H9 (cell line): ENCODE measurements at places on chromosomes 7 and 10. TPM values are rescaled to one million over a fixed set of nuclear protein-coding genes. Genes with fewer than 3 reads are reported as not detected.

GRCh38 chr7:13651167-13651566, 338.3 kb downstream of the ETV1 start:
- no peak overlapping the region for H3K4me3 ChIP-seq
- no peaks in the 10 kb centered on the region for H3K27me3 ChIP-seq
- no peak overlapping the region for H3K27ac ChIP-seq
- H3K36me3 ChIP-seq: no peaks in the 10 kb centered on the region; the same call in 2 of the 3 replicates

CABCOCO1 gene
- total RNA-seq: not detected in 2 replicates

DNA sequence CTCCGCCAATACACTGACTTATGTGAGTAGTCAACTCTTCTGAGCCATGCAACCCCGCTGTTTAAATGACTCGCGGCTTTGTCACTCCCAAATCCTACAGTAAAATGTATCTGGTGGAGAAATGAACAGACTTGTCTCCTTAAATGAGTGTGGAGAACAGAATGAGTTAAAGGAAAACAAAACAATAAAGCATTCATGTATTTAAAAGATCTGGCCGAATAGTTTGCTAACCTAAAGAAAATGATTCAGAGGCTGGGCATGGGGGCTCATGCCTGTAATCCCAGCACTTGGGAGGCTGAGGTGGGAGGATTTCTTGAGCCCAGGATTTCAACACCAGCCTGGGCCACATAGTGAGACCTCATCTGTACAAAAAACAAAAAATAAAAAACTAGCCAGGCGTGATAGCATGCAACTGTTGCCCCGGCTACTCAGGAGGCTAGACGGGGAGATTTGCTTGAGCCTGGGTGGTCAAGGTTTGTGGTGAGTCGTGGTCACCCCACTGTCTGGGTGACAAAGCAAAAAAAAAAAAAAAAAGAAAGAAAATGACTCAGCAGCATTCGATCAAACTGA, 86.5 kb upstream of the PFKP start:
- DNase-seq: no peak
- no peaks in the 10 kb centered on the region for H3K27me3 ChIP-seq
- no peak overlapping the region for H3K4me3 ChIP-seq
- no peaks in the 10 kb centered on the region for H3K4me1 ChIP-seq
- H3K36me3 ChIP-seq: no peaks in the 10 kb centered on the region
- no peak overlapping the region for H3K27ac ChIP-seq

GRCh38 chr7:4655311-4655710, 26.8 kb upstream of the FOXK1 start:
- H3K27me3 ChIP-seq: no peaks in the 10 kb centered on the region
- H3K4me1 ChIP-seq: no peaks in the 10 kb centered on the region
- no peak overlapping the region for H3K4me3 ChIP-seq
- H3K36me3 ChIP-seq: peaks cover 3% of the 10 kb centered on the region; the same call in 2 of the 3 replicates

DNA sequence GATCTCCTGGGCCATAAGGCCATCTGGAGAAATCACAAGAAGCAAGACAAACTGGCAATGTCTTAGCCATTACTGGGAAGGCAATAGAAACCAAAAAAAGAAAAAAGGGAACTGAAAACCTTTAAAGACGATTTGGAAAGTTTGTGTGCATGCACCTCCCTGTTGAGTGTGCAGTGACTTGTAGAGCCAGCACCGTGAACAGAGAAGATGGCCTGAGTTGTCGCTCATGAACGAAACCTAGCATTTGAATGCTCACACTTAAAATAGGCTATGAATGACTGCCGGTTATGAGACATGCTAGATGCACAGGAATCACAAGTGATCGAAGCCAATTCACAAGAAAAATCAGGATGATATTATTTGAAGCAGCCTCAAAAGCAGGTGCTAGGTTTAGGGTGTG, 151.3 kb upstream of the ADO start:
- no peak overlapping the region for H3K4me3 ChIP-seq
- no peaks in the 10 kb centered on the region for H3K27me3 ChIP-seq
- no peak overlapping the region for H3K27ac ChIP-seq
- no peak for DNase-seq
- no peaks in the 10 kb centered on the region for H3K4me1 ChIP-seq

C10orf90 gene
- not detected in 2 replicates for total RNA-seq

DNA sequence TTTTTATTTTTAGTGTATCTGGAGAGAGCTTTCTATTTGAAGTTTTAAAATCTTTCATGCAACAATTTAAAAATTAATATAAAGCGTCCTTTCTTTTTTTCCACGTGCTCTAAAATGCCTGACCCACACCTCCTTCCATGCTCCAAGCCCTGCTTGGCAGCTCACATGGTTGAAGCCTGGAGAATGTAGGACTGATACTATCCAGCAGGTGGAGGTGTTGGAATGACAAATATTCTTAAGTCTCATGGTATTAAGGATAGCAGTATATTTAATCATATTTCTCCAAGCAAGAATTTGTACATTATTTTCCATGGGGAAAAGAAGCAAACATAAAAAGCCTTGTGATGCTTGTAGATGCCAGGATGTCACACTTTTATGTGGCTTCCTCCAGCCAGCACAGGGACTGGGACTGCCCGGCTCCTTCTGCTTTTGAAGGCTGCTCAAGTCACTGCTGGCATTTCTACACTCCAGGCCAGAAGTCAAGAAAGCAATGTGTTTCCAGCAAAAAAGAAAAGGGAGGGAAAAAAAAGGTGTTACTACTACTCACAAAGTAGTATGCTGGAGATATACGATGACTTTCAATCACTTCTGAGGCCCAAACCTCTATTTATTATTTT, 49.7 kb downstream of the BZW2 start:
- H3K27ac ChIP-seq: no peak overlapping the region
- DNase-seq: no peak
- H3K4me1 ChIP-seq: no peaks in the 10 kb centered on the region
- no peaks in the 10 kb centered on the region for H3K27me3 ChIP-seq
